ENCODE measurements at places on chromosomes 1 and 21.

- no peak for DNase-seq
Observed at GRCh38 chr1:30684259-30684658, 39.1 kb downstream of the MATN1 start.

GRCh38 chr1:23699280-23700179 is 7.9 kb downstream of the RPL11 start:
- no peak for DNase-seq

DNA sequence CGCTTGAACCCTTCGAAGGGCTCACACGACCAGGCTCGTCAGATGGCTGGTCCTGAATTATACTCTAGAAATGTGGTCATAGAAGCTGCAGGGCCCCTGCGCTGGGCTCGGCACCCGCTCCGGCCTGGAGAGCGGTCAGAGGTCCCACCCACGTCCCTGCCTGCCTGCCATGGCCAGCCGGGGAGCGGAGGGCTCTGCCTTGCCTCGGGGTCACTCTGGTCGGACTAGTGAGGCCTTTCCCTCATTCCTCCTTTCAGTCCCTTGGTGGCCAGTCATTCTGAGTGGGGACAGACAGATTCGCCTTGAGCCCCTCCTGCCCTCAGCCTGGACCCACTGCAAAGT is 529 bp upstream of the MARCKSL1 start:
- DNase-seq, result no peak

GRCh38 chr1:203603940-203604591 is 22.6 kb upstream of the ATP2B4 start:
- DNase-seq, result no peak

GRCh38 chr1:105204836-105205371 is 1455.2 kb downstream of the AMY1C start:
- DNase-seq, result no peak

DNA sequence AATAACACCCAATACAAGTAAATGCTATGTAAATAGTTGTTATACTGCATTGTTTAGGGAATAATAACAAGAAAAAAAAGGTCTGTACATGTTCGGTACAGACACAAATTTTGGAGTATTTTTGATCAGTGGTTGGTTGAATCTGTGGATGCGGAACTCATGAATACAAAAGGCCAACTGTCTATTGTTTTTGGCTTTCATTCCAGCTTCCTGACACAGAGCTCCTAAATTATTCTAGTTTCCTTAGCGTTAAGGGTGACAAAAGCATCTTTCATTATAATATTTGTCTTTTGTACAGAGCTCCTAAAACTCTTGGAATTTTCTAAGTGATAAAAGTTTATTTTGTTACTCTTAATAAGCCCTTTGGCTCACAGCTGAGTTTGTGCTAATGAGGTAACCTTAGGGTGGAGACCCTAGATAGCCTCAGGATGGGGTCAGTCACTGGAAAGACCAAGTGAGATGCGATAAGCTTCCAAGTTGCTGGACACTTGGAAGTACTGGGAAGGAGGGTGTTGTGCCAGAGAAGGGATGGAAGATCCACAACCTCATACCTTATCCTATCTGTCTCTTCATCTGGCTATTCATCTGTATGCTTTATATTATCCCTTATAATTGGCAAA is 57.4 kb upstream of the PRRC2C start:
- no peak for DNase-seq

- DNase-seq, result no peak
Observed at GRCh38 chr21:45098867-45099266, 24.5 kb downstream of the ADARB1 start.

GRCh38 chr1:72530646-72531045 is 248.3 kb upstream of the NEGR1 start:
- DNase-seq, result no peak

DNA sequence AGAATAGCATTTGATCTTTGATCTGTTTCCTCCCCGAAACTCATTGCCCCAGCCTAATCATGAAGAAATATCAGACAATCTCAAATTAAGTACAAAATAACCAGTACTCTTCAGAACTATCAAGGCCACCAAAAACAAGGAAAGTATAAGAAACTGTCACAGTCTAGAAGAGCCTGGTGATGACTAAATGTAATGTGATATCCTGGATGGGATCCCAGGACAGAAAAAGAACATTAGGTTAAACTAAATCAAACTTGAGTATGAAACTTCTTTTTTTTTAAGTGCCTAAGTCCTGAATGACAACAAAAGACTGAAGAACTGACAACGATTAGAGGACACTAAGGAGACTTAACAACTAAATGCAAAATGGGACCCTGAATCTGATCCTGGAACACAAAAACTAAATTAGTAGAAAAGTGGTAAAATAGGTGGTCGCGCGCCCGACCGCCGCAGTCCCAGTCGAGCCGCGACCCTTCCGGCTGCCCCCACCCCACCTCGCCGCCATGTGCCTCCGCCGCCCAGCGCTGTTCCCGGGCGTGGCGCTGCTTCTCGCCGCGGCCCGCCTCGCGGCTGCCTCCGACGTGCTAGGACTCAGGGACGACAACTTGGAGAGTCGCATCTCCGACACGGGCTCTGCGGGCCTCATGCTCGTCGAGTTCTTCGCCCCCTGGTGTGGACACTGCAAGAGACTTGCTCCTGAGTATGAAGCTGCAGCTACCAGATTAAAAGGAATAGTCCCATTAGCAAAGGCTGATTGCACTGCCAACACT is 5.5 kb upstream of the PRKAB2 start:
- no peak for DNase-seq

- no peak for DNase-seq
Observed at GRCh38 chr1:90513956-90514355, 203.1 kb downstream of the BARHL2 start.

DNA sequence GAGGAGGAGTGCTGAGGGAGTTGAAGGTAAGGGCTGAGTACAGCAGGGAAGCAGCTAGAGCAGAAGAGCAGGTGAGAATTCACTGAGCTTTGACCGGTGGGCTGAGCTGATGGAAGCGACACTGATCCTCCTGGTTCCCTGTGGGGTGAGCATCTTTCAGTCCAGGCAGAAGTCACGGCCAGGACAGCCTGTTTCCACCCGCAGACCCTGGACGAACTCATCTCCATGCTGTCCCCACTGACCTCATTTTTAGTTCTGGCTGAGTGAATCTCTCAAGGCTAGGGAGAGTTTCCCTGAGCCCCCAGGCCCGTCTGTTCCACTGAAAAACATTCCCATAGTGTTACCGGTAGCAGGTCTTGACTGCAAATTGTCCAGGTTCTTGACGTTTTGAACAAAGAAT is 31.5 kb downstream of the FAM163A start:
- DNase-seq, result no peak

- DNase-seq, result no peak
Observed at GRCh38 chr1:30452170-30452569, 271.2 kb downstream of the MATN1 start.

DNA sequence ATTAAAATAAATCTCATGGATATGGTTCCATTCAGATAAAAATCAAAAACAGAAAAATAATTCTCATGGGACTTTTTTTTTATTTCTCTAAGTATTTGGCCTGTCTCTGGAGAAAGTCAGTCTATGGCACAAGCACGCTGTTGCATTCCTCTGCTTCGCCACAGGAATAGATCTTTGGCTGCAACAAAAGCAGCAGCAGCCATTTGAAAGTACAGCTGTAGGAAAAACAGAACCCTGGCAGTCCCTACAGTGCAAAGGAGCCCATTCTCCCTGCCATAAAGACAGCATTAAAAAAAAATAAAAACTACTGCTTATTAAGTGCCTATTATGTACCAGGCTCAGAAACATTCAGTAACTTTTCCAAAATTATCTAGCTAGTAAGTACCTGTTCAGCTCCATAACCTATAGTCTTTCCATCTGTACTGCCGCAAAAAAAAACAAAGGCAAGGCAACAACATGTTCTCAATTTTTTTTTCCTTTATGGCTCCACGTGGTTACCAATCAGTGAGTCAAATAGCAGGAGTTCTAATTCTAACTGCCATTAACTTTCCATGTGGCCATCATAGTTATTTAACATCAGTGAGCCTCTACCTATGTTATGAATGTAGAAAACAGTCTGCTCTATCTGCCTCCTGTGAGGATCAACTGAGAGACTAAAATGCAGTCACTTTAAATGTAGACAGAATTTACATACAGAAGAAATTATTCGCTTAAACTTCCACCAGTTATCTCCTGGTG is 22.7 kb downstream of the SLC35D1 start:
- DNase-seq, result no peak

- DNase-seq, result no peak
Observed at GRCh38 chr21:41751611-41752011, 15.2 kb downstream of the RIPK4 start.

DNA sequence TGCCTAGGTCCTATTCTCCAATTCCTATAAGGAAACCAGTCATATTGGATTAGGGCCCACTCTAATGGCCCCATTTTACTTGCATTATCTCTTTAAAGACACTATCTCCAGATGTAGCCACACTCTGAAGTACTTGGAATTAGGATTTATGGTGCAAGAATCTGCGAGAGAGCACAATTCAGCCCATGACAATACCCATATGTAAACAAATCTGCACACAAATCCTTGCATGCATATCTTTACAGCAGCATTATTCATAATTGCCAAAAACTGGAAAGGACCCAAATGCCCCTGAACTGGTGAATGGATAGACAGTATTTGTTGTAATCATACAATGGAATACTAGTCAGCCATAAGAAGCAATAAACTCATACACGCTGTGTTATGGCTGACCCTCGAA is 229.8 kb upstream of the ADAMTS5 start:
- no peak for DNase-seq
